Right hindlimb (tissue), 1 donor: ENCODE measurements at places on chromosomes 6 and 20.

- no peak for DNase-seq
These were observed 86.6 kb upstream of the PAX1 start for GRCh38 chr20:21618759-21619416.

DNA sequence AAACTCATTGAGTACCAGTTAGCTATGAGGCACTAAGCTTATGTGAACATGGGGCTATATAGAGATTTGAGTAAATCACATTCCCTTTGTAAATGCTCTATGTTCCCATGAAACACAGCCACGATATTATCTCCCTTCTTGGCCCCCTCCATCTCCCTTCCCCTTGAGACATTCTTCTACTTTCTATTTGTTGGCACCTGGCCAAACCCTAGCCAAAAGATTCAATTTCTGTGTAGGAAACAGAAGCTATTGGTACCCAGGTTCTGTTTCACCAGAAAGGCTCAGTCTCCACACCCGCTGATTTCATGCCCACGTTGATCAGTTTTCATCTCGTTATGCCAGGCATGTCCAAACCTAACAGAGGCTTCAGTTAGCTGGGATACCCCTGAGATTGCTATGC is 145.5 kb upstream of the LAMP5 start:
- no peak for DNase-seq

- peak; percentile 30 for DNase-seq
These were observed 32.3 kb upstream of the SLC22A23 start for GRCh38 chr6:3489027-3489757.

GRCh38 chr6:100620085-100620840 is 155.5 kb upstream of the SIM1 start:
- DNase-seq: no peak

- DNase-seq: no peak
These were observed 37.0 kb upstream of the GCLC start for GRCh38 chr6:53581856-53582255.

DNA sequence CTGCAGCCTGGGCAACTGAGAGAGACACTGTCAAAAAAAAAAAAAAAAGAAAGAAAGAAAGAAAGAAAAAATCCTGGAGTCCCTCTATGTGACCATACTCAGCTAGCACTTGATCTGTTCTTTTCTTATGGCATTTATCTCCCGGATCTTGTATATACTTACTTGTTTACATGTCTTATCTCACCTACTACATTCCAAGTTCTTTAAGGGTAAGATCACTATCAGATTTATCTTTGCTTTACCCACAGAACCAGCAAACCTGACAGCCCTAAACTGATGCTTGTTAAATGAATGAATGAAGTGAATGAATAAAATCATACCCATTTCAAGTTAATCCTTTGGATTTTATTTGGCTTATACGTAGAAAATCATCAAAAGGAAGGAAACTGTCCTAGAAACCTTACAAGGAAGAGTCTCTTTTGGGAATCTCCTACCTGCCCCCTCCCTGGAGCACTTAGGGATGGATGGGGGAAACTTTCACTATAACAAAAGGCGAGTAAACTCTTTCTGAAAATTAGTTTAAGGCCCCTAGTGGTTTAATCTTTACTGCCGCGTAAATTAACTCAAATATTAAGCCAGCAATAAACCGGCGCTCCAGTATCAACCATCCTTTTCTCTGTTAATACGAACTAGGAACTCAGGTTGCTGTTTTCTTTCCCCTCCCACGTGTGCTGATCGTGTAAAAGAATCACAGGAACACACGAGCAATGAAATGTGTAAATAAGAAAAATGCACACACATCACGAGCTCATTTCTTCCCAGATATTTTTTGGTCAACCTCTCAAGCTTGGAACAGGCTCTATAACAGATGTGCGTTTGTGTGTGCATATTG is 1.3 kb upstream of the UTRN start:
- no peak for DNase-seq
